ENCODE measurements at places on chromosomes 6 and 20. TPM values are rescaled to one million over a fixed set of nuclear protein-coding genes. Genes with fewer than 3 reads are reported as not detected.

DNA sequence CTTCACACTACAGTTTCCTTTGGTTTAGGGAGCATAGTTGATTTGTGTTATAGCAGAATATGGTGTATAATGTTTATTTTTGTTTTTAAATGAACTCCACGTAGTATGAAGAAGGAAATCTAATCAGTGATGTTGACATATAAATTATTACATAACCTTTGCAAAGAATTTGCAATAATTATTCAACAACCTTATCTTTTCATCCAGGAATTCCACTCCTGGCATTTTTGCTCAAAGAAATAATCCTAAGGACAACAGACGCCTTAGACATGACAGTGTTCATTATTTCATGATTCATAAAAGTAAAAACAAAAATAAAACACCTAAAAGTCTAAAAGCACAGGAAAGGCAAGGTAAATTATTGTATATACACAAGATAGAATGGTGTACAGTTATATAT lies 229.2 kb downstream of the EPM2A start:
- H3K36me3 ChIP-seq = no peaks in the 10 kb centered on the region
- no peak overlapping the region for H3K4me3 ChIP-seq
- no peaks in the 10 kb centered on the region for H3K4me1 ChIP-seq

- no peak overlapping the region for H3K4me3 ChIP-seq
- H3K36me3 ChIP-seq = no peaks in the 10 kb centered on the region
- DNase-seq = peak; percentile 25
- no peaks in the 10 kb centered on the region for H3K27me3 ChIP-seq
- H3K4me1 ChIP-seq = peaks cover 43% of the 10 kb centered on the region
- H3K27ac ChIP-seq = no peak overlapping the region
Measured at GRCh38 chr6:155185544-155185943, 78.3 kb upstream of the CLDN20 start.

- H3K4me1 ChIP-seq = no peaks in the 10 kb centered on the region
- no peaks in the 10 kb centered on the region for H3K36me3 ChIP-seq
Measured at GRCh38 chr6:5490501-5491069, 229.3 kb downstream of the FARS2 start.

DNA sequence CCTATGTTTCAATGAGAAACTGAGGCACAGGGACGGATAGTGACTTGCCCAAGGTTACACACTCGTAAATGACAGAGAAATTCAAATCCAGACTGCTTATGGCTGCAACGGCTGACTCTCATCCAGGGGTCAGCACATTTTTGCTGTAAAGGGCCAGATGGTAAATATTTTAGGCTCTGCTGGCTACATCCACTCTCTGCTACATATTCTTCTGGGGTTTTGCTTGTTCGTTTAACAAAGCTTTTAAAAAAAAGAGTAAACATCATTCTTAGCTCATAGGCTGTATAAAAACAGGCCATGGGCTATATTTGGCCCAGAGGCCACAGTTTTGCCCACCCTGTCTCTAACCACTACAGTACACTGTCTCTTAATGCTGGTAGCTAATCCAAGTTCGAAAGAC lies 103.4 kb downstream of the PREX1 start:
- H3K4me3 ChIP-seq = no peak overlapping the region
- H3K4me1 ChIP-seq = peaks cover 42% of the 10 kb centered on the region
- no peak for DNase-seq
- no peaks in the 10 kb centered on the region for H3K27me3 ChIP-seq
- H3K36me3 ChIP-seq = peaks cover 18% of the 10 kb centered on the region

- no peaks in the 10 kb centered on the region for H3K36me3 ChIP-seq
- no peak for DNase-seq
- H3K4me1 ChIP-seq = no peaks in the 10 kb centered on the region
- H3K27me3 ChIP-seq = peaks cover 2% of the 10 kb centered on the region
Measured at GRCh38 chr6:11833626-11834592, 55.3 kb upstream of the ADTRP start.

Gene MCHR2
- not detected for polyA plus RNA-seq

DNA sequence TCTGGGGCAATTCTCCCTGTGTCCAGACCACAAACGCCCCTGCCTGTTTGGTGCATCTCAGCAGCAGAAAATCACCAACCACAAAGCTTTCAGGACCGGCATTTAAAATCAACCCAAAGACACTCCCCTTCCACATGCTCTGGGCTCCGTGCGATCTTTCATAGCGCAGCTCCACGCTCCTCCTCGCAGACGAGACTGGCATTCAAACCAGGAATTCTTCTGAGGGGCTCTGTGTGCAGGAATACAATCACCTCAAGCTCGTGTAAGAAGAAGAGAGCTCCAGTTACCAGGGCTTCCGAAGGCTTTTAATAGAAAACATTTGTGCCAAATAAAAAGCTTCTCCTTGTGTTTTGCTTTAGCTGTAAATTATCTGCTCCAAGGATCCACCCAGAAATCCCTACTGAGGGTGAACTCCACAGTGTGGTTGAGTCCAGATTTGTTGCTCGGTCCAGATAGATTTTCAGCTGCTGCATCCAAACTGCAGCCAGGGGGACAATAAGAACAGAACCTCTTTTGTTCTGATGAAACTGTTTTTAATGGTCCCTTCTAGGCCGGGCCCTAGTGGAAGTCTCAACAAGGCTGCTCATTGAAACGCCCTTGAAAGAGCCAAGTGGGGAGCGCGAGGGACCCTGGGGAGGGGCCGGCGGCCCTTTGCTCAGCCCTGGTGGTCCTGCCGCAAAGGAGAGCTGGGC lies 16.4 kb upstream of the BMP7 start:
- H3K27ac ChIP-seq = no peak overlapping the region
- no peak for DNase-seq
- H3K36me3 ChIP-seq = no peaks in the 10 kb centered on the region
- no peak overlapping the region for H3K4me3 ChIP-seq

Gene PRND
- not detected for polyA plus RNA-seq

Gene HLA-DPB1
- 26.1 TPM for polyA plus RNA-seq

- no peaks in the 10 kb centered on the region for H3K36me3 ChIP-seq
- H3K4me1 ChIP-seq = no peaks in the 10 kb centered on the region
- no peak overlapping the region for H3K4me3 ChIP-seq
- H3K27me3 ChIP-seq = no peaks in the 10 kb centered on the region
Measured at GRCh38 chr6:105639124-105639523, 236.2 kb upstream of the PREP start.

Gene MEP1A
- polyA plus RNA-seq = not detected

DNA sequence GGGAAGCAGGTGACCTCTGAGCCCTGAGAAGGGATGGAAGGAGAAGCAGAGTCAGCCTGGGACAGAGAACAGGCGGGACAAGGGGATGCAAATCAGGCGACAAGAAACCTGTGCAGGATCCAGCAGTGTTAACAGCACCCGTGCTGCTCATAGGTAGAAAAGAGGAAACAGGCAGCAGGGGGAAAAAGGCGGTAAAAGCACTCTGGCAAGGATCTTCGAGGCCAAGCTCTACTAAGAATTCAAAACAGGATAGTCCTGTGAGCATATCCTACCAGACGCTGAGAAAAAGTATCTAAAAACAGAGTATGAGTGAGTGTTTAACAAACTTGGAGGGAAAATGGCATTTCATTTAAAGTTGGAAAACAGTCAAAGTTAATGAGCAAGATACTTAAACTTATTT lies 16.7 kb downstream of the C6orf118 start:
- H3K4me1 ChIP-seq = no peaks in the 10 kb centered on the region
- no peak for DNase-seq

Gene PBOV1
- not detected for polyA plus RNA-seq

DNA sequence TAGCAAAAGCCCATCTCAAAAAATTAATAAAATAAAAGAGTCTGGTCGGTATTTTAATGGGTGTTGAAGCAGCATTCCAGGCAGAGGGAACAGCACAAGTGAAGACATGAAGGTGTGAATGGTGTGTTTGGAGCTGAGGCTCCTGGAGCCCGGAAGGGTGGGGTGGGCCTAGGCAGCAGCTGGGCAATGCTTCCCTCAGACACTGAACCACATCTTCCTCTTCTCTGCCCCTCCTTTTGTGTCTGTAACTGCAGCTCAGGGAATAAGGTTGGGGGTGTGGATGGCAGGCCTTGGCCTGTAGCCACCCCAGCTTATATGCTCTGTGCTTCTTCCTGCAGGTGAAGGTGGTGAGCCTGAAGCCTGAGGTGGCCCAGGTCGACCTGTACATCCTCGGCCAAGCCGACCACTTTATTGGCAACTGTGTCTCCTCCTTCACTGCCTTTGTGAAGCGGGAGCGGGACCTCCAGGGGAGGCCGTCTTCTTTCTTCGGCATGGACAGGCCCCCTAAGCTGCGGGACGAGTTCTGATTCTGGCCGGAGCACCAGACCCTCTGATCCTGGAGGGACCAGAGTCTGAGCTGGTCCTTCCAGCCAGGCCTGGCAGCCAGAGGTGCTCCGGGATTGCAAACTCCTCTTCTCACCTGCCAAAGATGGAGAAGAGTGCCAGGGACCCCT lies 26.6 kb downstream of the POFUT1 start:
- H3K4me1 ChIP-seq = no peaks in the 10 kb centered on the region
- H3K36me3 ChIP-seq = peaks cover 40% of the 10 kb centered on the region
- no peaks in the 10 kb centered on the region for H3K27me3 ChIP-seq
- no peak overlapping the region for H3K4me3 ChIP-seq
- DNase-seq = no peak

DNA sequence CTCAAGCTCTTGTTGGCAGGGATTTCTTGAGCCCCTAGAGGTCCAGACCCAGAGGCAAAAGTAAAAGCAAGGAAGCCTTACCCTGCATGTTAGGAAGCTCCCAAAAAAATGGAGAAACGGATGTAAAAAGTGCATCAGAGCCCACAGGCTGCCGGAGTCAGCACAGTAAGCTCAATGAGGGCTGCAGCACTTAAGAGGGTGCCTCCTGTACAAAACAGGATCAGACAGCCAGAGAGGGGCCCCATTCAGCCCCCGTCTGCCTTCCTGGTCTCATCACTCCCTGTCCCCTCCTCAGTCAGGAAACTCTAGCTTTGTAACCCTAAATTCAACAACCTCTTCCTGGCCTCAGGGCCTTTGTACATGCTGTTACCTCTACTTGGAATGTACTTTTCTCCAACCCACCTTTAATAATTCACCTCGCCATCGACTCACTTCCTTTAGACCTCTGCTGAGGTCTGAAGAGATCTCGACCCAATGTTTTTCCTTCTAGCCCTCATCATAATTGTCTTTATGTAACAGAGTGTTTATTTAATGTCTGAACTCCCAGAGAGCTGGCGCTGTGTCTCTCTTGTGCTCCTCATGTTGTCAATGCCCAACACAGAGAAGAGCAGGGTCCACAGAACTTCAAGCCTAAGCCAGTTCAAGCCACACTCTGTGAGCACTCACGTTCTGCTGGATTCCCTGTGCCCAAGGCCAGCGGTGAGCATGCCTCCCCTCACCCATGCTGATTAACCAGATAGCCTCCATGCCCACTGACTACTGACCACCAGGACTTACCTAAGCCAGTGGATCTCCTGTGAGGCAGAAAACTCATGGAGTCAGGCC lies 2.8 kb upstream of the PLCG1 start:
- DNase-seq = no peak
- H3K36me3 ChIP-seq = no peaks in the 10 kb centered on the region
- no peaks in the 10 kb centered on the region for H3K27me3 ChIP-seq

DNA sequence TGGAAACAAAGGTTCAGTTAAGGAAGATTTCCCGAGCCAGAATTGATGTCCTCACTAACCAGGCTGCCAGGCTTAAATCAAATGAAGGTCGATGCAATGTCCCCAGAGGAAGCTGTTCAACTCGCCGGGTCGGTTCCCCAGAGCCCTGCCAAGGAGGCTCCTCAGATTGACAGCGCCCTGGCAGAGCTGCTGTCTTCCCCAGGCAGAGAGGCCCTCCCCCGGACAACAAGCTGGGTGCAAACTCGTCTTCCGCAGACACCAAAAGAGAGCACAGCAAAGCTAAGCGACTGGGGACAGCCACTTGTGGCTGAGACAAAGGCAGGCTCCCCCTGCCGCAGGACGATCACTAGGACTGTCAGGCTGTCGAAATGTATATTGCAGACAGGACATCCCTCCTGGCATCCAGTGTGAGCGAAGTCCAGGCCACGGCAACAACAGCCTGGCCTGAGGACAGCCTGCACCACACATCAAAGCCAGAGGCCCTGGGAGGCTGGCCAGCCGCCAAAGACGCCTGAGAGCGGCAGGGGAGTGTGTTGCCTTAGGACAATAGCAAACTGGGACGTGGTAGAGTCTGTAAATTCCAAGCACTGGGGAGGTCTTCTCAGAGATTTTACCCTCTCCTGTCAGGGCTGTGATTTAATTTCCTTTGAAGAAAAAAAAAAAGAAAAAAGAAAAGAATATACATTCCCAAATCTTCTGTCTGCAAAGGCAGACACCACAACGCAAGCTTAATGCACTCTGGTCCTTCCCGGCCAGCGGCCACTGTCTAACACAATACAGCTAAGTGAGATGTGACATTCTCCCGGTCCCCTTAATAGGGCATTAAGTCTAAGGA lies 99.1 kb downstream of the HIVEP2 start:
- no peak overlapping the region for H3K4me3 ChIP-seq
- no peaks in the 10 kb centered on the region for H3K36me3 ChIP-seq
- H3K27ac ChIP-seq = peak overlapping the region; percentile 76
- peak; percentile 97 for DNase-seq
- peaks cover 64% of the 10 kb centered on the region for H3K4me1 ChIP-seq

DNA sequence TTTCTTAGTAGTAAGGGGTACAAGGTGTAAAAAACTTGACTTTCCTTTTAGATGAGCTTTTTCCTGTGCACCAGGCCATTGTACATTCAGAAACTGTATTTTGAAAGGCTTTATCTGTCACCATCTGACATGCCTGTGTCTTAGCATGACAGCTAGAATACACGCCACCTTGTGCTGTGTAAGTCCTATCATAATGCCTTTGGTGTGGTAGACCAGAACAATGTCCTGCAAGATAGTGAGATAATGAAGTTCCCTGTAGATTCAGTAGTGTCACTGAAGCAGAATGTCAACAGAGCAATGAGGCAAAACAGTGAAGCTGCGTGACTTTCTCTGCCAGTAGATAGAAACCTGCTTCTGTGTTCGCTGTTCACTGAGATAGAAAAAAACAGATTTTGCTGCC lies 105.8 kb downstream of the JAG1 start:
- no peak for DNase-seq
- no peak overlapping the region for H3K27ac ChIP-seq
- no peak overlapping the region for H3K4me3 ChIP-seq
- no peaks in the 10 kb centered on the region for H3K27me3 ChIP-seq
- no peaks in the 10 kb centered on the region for H3K36me3 ChIP-seq

GRCh38 chr6:39075010-39075686 lies 26.6 kb downstream of the GLP1R start:
- no peak for DNase-seq
- H3K4me1 ChIP-seq = no peaks in the 10 kb centered on the region
- H3K27ac ChIP-seq = no peak overlapping the region
- H3K27me3 ChIP-seq = no peaks in the 10 kb centered on the region
